ENCODE measurements at places on chromosomes 13 and 19.

DNA sequence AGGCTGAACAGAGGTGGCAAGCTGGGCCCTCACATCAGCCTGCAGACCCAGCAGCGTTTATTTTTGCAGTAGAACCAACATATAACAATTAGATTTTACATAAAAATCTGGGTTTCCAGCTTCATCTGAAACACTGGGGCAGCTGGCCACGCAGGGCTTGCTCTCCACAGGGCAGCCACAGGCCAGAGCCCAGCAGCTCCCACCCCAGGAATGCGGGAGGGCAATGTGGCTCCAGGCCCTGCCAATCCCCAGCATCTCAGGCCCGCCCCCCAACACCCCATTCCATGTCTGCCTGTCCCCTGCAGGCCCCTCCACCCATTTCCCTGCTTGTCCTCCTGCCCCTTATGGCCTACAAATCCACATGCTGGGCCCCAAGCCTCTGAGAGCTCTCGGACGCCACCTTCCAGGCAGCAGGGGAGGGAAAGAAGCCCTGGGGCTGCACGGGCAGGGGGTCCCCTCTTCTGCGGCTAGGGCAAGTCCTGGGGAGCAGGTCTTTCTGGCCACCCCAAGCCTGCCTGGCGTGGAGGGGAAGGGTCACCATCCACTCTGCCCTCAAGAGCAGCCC is 15.0 kb upstream of the VSTM2B start:
- no peak for DNase-seq

DNA sequence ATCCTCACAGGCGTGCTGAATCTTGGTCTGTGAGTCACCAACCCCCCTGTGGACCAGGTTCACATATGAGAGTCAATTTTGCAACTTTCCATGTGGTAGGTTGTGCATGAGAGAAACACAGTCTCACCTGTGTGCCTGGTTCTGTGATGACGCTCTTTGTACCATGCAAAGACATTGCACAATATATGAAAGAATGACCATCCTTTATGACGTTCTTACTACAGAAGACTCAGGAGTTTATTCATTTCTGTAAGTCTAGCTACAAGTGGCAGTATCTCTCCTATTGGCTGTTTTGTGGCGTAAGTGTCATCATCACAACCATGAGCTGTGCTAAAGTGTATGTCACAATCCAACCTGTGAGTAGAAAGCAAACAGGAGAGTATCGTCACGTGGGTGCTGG is 43.8 kb upstream of the ZNF728 start:
- DNase-seq: no peak

DNA sequence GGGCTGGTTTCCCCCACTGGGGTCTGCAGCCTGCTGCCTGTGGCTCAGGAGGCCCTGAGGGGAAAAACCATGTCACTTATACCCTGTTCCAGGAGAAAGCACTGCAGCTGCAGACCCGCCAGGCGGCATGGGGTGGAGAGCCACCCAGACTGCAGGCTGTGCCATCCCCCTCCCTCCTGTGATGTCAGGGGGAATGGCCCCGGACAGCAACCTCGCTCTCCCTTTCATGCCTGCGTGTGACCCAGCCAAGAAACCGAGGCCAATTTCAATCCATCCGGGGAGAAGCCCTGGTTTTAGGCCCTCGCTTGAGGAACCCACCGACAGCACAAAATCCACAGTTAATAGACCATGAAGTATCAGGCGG is 37.2 kb upstream of the MATK start:
- DNase-seq: no peak

- DNase-seq: no peak
Observed at GRCh38 chr19:24074720-24075454, 12.1 kb upstream of the ZNF254 start.

DNA sequence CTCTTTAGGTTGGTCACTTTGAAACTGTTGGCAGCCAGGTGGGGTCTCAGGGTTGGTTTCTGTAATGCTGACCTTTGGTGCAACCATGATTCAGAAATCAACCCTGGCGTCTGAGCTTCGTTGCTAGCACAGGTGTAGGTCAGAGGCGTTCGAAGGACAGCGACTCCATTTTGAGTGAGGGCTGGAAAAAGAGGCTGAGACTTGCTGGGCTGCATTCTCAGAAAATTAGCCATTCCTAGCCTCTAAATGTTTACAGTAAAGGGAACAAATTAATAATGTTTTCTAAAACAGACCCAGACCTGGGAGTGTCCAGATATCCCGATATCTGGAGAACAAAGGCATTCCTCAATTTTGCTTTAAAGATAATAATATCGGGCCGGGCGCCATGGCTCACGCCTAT is 29.2 kb downstream of the RHPN2 start:
- no peak for DNase-seq

- no peak for DNase-seq
Observed at GRCh38 chr19:1035998-1036621, 3.8 kb upstream of the ABCA7 start.

DNA sequence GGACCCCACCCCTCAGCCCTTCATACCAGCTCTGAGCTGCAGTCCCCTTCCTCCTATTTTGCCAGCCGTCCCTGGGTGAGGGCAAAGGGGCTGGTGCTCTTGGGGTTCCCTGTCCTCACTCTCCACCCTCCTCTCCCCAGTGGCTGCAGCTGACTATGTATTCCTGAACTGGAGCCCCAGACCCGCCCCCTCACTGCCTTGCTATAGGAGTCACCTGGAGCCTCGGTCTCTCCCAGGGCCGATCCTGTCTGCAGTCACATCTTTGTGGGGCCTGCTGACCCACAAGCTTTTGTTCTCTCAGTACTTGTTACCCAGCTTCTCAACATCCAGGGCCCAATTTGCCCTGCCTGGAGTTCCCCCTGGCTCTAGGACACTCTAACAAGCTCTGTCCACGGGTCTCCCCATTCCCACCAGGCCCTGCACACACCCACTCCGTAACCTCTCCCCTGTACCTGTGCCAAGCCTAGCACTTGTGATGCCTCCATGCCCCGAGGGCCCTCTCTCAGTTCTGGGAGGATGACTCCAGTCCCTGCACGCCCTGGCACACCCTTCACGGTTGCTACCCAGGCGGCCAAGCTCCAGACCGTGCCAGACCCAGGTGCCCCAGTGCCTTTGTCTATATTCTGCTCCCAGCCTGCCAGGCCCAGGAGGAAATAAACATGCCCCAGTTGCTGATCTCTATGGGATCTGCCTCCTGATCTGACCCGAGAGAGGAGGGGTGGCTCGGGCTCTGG is 2.4 kb downstream of the COX7A1 start:
- DNase-seq: no peak

- DNase-seq: no peak
Observed at GRCh38 chr13:71752775-71753513, 114.1 kb downstream of the DACH1 start.

- no peak for DNase-seq
Observed at GRCh38 chr13:48831248-48831647, 144.5 kb upstream of the FNDC3A start.

DNA sequence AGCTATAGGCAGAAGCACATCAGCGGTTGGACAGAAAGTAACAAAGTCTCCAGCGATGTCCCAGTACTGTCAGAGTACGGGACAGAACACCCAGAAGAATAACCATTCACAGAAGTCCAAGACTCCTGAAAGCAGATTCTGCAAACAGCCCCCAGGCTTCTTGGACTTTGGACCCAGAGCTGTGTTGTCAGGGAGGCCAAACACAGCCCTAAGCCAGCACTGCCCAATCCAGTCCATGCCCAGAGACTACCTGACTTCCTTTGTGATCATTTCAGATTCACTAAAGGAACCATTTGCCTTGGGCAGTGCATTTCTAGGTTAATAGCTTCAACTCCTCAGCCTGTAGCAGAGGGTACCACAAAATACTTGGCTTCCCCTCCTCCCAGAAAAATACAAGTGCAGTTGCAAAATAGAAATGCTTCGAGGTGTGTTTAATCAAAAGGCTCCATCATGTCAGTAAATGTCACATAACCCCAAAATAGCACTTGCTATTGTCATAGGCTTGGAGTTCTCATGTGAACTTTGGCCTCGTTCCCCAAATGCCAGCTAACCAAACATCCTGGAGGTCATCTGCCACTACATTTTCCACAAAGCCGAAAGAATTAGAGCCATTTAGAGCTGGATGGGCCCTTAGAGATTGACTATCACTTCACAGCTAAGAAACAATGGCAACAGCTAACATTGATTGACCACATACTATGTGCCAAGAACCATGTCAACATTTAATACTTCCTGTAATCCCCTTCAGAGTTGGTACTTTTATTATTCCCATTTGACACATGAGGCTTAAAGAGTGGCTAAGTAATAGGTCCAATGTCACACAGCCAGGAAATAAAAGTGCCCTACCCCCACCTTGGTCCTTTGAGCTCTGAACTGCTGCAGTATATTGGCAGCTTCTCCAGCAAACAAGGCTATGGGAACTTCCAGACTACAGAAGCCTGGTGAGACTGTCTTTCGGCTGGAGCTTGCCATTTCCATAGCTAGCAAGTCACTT is 329.9 kb downstream of the FOXO1 start:
- no peak for DNase-seq

DNA sequence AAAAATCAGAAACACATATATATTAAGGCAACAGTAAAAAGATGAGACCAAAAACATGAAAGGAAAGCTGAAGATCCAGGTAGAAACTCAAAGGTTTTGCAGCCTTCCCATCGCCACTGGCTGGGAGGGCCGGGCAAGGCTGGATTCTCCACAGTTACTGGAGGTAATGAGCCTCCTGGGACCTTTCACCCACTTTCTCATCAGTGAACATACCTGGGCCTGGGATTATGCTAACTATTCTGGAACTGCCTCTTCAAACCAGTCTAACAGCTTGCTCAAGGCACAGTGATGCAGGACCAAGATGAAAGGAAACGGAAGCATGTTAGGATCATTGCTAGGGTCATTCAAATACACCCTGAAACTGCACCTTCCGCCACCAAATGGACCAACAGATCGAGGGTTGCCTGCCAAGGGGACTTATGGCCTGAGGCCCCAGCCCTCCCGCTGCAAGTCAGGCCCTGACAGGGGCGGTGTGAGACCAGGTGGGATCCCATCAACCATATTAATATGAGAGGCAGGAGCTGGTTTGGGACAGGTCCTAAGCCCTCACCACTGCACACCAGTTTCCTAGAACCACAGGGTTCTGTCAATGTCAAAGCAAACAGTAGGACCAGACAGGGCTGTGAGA is 28.4 kb upstream of the ATP12A start:
- DNase-seq: no peak

GRCh38 chr19:41997851-41998229 is 3.8 kb upstream of the ATP1A3 start:
- DNase-seq: no peak

DNA sequence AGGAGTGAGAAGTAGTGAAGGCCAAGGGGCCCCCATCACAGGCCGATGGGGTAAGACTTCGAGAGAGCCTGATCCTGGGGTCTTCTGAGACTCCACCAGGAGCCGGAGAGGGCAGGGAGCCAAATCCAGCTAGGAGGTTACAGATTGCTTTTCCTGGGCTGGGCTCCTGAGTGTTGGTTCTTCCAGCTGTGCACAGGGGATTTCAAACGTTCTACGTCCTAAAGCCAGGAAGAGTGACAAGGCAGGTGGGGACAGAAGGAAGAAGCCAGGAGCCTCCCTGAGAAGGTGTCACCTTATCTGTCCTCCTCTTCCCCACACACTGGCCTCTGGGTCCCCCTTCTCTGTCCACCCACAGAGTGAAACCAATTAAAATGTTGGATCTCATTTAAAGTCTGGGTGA is 16.1 kb upstream of the TPRX2 start:
- no peak for DNase-seq

DNA sequence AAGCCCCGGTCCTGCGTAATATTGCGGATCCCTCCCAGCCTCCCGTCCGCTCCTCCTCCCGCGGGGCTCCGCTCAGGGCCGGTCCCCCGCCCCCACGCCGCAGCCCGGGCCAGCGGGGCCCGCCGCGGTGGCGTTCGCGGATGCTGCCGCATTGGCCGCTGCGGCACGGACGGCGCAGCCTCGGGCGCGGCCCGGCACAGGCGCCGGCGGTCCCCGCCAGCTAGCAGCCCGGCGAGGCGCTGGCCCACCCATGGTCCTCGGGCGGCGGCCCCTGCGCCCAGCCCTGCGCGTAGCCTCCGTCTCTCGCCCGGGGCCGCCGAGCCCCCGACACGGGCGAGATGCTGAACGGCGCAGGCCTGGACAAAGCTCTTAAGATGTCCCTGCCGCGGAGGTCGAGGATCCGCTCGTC is at the start of gene ATP8A2:
TSS of gene ATP8A2 (plus strand) at position 100 of the 409 bp plus-strand sequence. CDS start at position 339, 239 bp downstream.
- DNase-seq: no peak

- no peak for DNase-seq
Observed at GRCh38 chr13:48849515-48849914, 126.2 kb upstream of the FNDC3A start.

- no peak for DNase-seq
Observed at GRCh38 chr19:12837225-12837624, 1.1 kb upstream of the MAST1 start.

DNA sequence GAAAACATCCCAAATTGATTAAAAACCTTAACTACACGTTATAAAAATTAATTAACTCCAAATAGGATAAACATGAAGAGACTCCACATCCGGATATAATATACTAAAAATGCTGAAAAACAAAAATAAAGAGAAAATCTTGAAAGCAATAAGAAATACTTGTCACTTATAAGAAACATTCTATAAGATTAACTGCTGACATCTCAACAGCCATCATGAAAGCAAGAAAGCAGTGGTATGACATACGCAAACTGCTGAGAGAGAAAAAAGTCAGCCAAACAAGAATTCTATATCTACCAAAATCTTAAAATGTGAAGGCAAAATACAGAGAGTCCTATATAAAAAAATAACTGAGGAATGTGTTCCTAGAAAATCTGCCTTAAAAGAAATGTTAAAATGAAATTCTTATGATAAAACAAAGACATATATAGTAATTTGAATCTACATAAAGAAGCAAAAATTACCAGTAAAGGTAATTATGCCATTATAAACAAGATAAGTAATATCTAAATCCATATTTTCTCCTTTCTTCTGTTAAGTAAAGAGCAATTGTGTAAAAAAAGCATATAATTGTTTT is 1851.1 kb downstream of the PCDH9 start:
- no peak for DNase-seq

DNA sequence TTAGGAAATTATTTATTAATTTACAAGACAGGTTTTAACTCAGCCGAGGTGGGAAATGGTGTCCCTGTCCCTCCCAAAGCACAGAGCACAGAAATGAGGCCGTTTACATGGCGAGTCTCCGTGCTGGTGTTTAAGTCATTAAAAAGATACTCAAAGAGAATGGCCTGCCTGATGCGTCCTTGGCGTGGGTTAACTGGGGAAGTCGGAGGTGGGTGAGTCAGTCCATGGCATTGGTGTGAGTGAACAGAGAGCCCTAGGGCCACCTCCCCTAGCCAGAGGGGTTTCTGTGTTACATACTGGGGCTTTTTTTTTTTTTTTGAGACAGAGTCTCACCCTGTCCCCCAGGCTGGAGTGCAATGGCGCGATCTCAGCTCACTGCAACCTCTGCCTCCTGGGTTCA is 3.9 kb downstream of the FEM1A start:
- DNase-seq: no peak

All from stimulated activated CD4-positive, alpha-beta T cell treated with anti-CD3 and anti-CD28 coated beads, TNF-alpha, amount 100 ng/mL, for 48 hours (primary cell).